Esophagus squamous epithelium (tissue), 5 donors: ENCODE measurements at places on chromosomes 7 and 10.

- no peak for DNase-seq
Measured at GRCh38 chr10:45374350-45375052, 485 bp downstream of the ALOX5 start.

DNA sequence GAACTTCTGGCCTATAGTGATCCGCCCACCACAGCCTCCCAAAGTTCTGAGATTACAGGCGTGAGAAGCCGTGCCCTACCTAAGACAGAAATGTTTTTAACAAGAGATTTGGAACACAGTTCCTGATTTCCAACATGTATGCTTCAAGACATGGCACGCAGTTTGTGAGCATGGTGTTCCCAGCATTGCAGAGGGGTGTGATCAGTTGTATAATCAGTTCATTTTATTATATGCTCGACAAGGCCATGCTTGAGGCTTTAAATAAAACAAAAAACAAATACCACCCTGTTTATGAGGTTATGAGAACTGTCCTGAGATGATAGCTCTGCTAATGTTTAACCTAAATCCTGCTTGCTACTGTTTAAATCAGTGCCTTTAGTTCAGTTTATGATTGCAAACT, 60.2 kb downstream of the TASOR2 start:
- no peak for DNase-seq

DNA sequence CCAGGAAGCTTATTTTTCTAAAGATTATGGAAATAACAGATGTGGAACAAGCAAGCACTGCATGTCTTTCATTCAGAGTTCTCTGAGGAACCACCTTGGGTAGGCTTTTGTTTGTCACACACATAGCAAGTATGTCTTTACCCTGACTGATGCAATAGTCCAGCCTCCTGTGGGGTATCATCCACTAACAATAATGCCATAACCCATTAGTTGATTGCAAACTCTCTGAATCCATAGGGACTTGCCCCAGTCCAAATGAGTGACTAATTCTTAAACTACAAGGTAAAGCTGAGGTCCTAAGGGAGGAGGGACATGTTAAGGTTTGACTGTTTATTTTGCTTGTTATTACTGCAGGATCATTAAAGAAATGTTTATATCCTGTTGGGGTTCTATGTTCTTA, 151.4 kb upstream of the PRPS1L1 start:
- no peak for DNase-seq

GRCh38 chr10:68526634-68527307, 552 bp downstream of the SLC25A16 start:
- no peak for DNase-seq

DNA sequence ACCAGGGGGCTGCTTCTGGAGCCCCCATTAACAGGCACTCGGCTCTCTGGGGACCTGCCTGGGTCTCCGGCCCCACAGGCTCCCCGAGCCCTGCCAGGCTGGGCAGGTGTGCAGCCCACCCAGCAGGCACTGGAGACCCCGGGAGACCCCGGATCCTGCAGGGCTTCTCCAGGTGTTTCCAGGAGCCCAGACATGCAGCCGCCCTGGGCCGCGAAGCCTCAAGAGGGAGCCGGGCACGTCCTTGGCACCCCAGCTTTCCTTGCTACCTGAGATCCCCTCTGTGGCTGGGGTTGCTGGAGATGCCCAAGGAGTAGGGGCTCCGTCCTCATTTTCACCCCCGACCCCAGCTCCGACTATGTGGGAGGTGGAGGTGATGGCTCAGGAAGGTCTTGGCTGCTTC, 7.7 kb upstream of the AMZ1 start:
- DNase-seq = no peak

GRCh38 chr7:128665057-128665456, 7.0 kb upstream of the GARIN1A start:
- DNase-seq = no peak

DNA sequence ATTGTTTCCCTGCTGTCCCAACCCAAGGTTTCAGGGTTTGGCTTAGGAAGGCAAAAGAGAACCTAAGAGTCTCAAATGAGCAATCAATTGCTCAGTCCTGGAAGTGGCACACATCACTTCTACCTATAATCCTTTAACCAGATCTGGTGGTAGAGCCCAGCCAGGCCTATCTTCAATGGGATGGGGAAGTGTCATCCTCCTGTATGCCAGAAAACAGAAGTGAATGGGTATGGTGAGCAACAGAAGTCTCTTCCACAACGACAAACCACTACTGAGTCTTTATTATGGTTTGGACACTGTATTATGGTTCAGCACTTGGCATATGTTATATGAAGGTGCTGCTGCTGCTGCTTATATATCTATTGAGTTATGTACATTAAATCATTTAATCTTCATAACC, 3.0 kb upstream of the AKR1B1 start:
- no peak for DNase-seq

GRCh38 chr10:119401671-119402395, 140.7 kb downstream of the RGS10 start:
- no peak for DNase-seq

GRCh38 chr7:42960762-42961161, 28.6 kb downstream of the MRPL32 start:
- DNase-seq = no peak

DNA sequence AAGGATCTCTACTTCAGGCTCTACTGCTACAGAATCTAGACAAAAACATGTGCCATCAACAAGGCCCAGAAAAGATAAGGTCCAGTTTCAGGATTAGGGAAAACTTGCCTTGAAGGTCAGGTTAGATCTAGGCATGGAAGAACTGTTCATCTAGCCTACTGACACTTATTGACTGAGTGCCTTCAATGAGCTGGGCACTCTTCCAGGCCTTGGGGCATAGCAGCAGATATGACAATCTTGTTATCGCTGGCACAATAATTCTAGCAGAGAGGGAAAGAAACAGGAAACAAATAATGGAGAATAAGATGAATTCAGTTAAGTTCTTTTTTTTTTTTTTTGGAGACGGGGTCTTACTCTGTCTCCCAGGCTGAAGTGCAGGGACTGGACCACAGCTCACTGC, 71.6 kb downstream of the ADCYAP1R1 start:
- DNase-seq = no peak

- DNase-seq = no peak
Measured at GRCh38 chr10:129440247-129440646, 26.8 kb upstream of the MGMT start.

- no peak for DNase-seq
Measured at GRCh38 chr10:52609071-52609470, 163.5 kb downstream of the MBL2 start.

DNA sequence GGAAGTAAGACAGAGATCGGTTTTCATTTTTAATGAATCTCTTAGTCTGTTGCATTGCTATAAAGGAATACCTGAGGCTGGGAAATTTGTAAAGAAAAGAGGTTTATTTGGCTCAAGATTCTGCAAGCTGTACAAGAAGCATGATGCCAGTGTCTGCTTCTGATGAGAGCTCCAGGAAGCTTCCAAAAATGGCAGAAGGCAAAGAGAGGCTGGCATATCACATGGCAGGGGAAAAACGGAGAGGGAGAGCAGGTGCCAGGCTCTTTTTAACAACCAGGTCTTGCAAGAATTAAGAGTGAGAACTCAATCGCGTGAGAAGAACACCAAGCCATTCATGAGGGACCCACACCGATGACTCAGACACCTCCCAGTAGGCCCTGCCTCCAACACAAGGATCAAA, 125.0 kb upstream of the THSD7A start:
- DNase-seq = no peak

GRCh38 chr7:70707823-70708243, 424.1 kb upstream of the GALNT17 start:
- DNase-seq = no peak
